ENCODE measurements at places on chromosomes 5 and 9. TPM values are rescaled to one million over a fixed set of nuclear protein-coding genes. Genes with fewer than 3 reads are reported as not detected.

DNA sequence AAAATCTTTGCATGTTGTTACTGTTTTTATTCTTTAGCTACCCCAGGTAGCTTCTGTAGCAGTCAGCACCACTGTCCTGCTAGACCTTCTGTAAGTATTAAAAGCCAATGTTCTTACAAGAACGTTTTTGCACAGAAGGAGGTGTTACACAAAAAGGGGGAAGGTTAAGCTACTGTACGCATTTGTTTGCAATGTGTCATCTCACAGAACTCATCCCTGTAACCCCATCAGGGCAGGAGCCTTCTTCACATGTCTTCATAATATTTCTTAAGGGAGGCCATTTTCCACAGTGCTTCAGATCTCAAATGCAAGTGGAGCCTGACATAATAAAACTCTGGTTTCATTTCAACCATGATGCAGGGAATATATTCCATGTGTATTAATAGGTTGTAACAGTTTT, 67.9 kb downstream of the OSMR start:
- no peak for DNase-seq

GRCh38 chr9:89474939-89475338, 23.0 kb downstream of the SEMA4D start:
- no peak for DNase-seq

DNA sequence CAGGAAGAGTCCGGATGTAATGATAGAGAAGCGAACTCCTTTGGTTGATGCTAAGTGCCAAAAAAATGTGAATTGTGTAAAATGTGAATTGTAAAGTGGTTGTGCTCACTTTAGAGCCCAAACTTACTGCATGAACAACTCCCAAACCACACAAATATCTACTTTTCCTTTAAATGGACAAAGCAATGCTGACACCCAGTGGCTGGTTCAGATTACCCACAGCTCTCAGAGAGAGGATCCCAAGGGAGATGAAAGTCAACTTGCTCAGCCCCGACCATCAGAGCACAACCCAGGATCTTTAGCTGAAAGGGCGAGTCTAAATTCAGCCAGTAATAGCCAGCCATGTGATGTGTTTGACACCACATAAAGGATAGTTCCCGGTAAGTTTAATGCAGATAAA, 133.7 kb downstream of the NMUR2 start:
- DNase-seq = no peak

The ENC1 gene
- 23.7 TPM for total RNA-seq

The BRD3 gene
- 34.9 TPM for total RNA-seq
